ENCODE measurements at places on chromosomes 5 and 9.

DNA sequence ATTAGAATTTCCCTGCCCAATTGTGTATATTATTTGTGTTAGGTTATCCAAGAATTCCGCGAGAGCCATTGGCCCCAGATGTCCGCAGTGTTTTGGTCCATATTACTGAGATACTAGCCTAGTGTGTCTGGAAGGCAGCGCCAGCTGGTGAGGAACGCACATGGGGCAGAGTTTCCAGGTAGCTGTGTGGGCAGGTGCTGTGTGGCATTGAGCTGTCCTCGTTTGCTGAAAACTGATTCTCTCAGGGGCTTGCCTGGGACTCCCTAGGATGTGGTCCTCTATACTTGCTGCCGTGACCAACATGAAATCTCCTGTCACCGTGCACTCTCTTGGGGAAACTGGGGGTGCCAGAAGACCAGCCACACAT is 288.7 kb downstream of the FANCC start:
- DNase-seq: no peak

- DNase-seq: no peak
These were observed 75.8 kb downstream of the AOPEP start for GRCh38 chr9:94802251-94802650.

DNA sequence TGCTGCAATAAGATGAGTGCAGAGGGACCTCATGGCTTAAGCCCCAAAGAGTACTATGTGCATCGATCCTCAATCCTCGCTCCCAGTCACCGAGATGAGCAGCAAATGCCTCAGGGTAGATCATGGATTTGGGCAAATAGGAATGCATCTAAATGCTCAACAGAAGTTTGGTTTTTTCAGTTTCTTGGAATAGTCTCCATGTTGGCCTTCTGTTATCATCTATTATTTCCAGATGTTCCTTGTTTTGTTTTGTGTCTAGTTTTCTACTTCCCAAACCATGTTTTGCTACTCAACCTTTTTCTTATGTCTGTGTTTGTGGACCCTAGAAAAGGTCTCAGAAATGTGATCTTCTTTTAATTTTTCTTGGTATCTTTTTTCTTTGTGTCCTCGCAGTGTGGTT is 43.5 kb upstream of the RASGRF2 start:
- no peak for DNase-seq

DNA sequence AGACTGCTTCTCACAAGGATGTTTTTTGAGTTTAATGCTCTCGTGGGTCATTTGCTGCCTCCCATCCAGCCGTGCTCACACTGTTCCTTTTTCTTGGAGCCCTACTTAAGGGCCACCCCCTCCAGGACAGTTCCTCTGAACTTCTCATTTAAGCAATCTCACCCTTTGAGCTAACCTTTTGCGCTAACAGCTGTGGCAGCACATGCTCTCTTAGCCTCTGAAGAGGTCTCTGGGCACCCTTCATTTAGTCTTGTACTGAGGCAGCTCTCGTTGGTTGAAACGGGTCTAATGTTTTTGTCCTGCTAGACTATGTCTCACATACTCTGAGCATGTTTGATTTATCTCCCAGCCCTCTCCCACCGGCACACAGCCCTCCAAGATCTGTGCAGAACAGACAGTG is 11.8 kb downstream of the ALDH1B1 start:
- DNase-seq: no peak

- DNase-seq: no peak
These were observed 107.2 kb downstream of the C5orf15 start for GRCh38 chr5:133861161-133861737.

DNA sequence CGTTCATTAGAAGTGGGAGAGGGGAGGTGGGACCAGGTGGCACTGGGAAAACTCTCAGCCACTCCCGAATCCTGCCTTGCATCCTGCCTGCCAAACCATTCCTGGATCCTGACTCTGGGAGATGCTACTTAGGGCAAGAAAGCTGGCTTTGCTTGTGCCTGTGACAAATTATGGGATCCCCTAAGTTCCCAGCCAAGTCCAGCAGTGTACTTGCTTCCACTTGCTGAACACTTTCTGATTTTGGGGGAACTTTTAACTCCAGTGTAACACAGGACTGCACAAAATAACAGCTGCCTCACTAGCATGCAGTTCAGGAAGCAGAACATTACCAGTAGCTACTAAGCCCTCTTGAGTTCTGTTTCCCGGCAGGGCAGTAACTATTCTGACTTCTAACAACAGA is 12.5 kb upstream of the NKX2-5 start:
- no peak for DNase-seq

DNA sequence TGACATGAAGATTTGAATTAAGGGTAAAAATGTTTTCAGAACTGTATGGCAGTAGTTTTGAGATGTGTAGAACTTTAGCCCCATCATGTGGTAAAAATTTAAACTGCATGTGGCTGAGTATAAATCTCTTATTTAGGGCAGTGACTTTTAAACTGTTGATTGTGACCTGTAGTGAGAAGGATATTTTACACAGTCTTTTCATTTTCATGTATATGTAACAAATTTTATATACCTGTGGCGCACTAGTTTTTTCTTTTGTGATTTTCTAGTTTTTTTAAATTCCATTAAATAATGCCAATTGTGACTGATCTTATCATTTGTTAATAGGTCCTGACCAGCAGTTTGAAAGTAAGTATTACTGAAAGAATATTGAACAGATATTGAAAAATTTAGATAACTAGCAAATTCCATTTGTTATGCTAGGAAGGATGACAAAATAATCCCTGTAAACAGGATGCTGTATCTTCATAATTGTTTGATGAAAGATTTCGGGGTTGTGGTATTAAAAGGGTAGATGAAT is 47.2 kb downstream of the GPBP1 start:
- peak; percentile 43 for DNase-seq

GRCh38 chr9:133991964-133992779 is at the start of gene VAV2:
Gene VAV2, minus strand, starts transcription at chr9:133992324. Its CDS starts 46 bp downstream, at chr9:133992278.
- no peak for DNase-seq

GRCh38 chr5:86831128-86831527 is 213.4 kb downstream of the COX7C start:
- DNase-seq: no peak

DNA sequence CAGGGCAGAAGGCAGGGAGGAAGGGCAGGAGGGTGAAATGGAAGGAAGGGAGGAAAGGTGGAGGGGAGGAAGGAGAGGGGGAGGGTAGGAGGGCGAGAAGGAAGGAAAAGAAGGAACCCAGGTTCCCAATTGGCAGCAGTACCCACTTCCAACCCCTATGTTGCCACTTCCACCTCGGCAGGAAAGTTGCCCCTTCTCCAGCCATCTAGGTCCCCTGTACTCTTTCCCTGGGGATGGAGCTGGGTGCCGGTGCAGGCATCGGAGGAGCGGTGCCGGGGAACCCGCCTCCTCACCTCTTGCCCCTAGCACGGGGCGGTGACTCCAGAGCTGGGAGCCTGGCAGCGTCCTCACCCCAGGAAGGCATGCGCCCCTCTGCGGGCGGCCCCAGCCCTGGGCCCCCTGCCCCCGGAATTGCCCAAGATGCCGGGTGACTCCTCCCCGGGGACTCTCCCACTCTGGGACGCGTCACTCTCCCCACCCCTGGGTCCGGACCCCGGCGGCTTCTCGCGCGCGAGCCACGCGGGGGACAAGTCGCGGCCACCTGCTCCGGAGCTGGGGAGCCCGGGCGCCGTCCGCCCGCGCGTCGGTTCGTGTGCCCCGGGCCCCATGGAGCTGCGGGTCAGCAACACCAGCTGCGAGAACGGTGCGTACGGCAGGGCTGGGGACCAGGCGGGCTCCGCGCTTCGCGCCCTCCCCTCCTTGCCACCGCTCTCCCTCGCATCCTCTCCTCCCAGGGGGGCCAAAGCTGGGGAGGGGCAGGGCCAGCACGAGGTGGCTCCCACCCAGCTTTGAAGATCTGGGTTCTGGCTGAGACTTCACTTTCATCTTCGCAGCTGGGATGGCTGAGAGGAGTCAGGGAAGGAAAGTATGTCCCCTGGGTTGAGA is at the start of gene NIPAL4:
Gene NIPAL4 (plus strand): TSS at position 499 of the 885 bp plus-strand sequence. CDS start 108 bp downstream, at position 607.
- no peak for DNase-seq

DNA sequence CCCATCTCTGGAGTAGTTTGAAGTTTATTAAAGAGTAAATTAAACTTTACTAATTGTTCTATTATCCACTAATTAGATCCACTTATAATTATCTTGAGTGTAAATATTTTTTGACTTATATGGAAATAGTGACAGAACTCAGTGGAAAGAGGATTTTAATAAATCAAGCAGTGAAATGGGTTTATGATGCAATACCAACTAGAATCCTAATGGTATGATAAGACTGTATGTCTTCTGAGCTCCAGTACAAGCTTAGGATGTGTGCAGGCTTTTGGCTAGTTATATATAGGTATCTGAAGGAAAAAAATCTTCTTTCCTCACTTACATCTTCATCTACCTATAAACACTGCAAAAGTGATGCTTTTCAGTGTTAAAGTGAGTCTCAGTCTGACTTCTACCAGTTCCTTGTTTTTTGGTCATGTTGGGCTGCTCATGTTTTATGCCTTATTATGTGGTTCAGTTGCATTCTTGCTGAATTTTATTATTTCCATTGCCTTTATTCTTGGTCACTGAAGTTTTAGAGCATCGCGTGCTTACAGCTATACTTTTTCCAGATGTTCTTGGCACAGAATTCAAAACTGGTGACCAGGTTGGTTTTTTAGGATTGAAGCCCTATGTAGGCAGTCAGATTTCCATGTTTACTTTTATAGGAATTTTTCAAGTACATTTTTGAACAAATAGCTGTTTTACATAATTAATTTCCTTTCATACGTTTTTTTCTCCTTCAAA is 30.5 kb downstream of the XRCC4 start:
- DNase-seq: no peak

GRCh38 chr5:92051741-92052140 is 668.6 kb upstream of the ARRDC3 start:
- no peak for DNase-seq

All from NCI-H446 (cell line).